Activated T-helper 17 cell treated with anti-CD3 and anti-CD28 coated beads, Interleukin-2, amount 50 U/mL, for 72 hours (primary cell): ENCODE measurements at places on chromosomes 11 and 22. TPM values are rescaled to one million over a fixed set of nuclear protein-coding genes. Genes with fewer than 3 reads are reported as not detected.

The CCDC81 gene
- 1.0 TPM for total RNA-seq

The ARHGEF12 gene
- total RNA-seq: 12.9 TPM

GRCh38 chr11:74121804-74122203 lies 49.0 kb downstream of the C2CD3 start:
- ATAC-seq: no peak

DNA sequence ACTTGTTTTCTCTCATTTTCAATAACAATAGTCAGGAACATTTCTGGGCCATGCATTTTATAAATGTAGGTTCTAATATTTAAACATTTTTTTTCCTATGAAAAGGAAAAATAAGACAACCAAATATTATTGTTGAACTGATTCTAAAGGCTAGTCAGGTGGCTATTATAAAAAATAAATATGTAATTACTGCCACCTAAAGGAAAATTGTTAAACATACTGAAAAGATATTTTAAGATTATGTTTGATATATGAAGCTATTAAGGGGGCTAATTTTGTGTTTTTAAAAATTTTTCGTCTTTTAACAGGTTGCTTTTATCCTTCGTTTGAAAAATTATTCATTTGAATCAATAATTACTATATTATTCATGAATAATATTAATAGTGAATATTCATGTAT lies 62.2 kb upstream of the FDX1 start:
- no peak for ATAC-seq

The RBMXL2 gene
- total RNA-seq: not detected
